NCI-H345 (cell line): ENCODE measurements at places on chromosomes 3 and 15.
A peak's percentile ranks its signal among the peaks of the same experiment; 100 is the strongest.

DNA sequence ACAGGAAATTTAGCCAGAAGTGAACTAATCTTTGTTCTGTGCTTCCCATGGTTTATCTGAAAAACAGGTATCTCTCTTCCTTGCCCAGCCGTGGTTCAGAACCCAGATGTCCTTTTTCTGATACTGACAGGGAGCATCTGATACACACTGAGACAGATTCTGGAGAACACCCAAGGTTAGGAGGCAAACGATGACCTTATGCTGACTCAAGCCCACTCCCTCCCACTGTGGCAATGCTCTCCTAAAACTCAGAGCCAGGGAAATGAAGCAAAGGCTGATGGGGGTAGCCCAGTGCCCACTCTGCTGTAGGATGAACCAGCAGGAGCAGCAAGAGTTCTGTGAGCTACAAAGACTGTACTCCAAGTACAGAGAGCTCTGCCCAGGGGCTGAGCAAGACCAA, 225.1 kb downstream of the NTRK3 start:
- DNase-seq = no peak

GRCh38 chr3:12046406-12046805, 42.2 kb downstream of the SYN2 start:
- peak; percentile 29 for DNase-seq

- peak; percentile 45 for DNase-seq
Observed at GRCh38 chr3:43102773-43103480, 3.0 kb downstream of the POMGNT2 start.

- DNase-seq = peak; percentile 95
Observed at GRCh38 chr3:193744048-193744821, 151.2 kb downstream of the OPA1 start.

GRCh38 chr15:35306361-35306981, 221.4 kb upstream of the NANOGP8 start:
- no peak for DNase-seq

DNA sequence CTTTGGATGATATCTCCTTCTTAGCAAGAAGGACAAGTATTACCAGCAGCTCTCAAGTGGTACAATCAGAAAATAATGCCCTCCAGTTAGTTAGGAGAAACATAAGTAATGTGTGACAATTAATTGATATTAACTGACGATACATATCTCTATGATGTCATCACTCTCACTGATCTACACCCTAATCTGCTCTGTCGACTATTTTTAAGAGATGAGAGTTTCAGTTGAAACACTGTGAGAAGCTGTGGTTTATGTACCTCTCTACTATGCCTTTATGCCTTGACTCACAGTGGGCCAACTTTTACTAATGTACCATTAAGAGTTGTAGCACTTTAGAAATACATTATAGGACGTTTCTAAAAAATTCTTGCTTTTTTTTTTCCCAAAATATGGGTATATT, 8.6 kb downstream of the CEP152 start:
- DNase-seq = no peak

DNA sequence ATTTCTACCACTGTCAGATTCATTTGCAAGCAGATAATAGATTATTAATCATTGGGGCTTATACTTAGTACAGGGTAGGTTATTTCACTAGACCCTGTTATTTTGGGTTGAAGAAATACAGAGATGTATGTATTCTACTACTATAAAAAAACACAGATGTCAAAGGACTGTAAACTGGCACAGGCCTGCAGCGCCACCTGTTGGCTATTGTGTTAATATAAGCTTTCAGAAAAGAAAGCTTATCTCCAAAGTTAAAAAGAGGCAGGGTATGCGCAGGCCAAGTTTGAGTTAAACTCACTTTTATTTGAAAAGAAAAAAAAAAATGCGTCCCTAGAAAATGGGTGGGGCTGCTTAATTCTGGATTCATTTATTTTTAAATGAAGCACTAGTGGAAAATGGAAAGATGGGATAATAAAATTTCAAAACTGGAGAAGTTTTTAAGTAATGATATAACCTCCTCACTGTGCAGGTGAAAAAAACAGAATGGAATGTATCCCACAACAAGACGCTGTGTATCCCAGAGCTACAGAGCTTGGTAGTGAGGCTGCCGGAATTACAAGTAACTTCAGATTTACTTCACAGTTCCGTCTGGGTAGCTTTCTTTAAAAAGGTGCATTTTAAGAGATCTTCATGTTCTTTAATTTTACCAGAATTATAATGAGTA, 407.2 kb upstream of the TGFBR2 start:
- DNase-seq = peak; percentile 59

GRCh38 chr3:71208211-71209095, 375.1 kb downstream of the FOXP1 start:
- DNase-seq = peak; percentile 84

DNA sequence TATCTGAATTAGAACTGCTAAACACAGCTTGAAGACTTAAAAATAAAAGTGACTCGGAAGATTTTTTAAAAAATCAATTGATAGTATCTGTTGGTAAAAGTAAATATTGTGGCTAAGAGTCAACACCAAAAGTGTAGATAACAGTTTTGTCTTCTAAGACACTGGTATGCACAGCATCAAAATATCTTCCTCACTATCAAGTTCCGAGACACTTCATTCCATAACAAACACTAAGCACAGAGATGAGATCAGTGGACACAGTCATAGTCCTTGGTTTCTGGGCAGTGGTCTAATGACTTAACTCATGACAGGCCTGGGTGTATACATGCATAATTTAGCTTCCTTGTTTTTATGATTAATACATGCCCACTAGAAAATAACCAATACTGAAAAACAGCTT, 63.2 kb downstream of the PXYLP1 start:
- DNase-seq = no peak

- no peak for DNase-seq
Observed at GRCh38 chr3:184651904-184652303, 60.0 kb downstream of the MAGEF1 start.

DNA sequence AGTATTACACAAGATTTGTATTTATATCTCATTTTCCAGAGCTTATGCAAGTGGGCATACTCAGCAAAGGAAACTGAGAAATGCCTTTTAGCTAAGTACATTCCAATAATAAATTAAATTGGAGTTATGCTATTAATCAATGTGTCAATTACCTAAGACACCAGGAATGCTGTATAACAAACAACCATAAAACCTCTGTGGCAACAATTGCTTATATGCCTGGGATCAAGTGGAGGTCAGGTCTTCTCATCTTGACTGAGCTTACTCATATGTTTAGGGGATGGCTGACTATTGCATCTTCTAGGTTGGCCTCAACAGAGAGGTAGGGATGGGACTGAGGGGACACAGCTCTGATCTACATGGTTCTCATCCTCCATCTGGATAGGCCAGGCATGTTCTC, 30.7 kb downstream of the CD200R1L start:
- no peak for DNase-seq

GRCh38 chr3:111737706-111738086, 121.4 kb upstream of the PHLDB2 start:
- DNase-seq = no peak

GRCh38 chr15:69666921-69667811, 214.5 kb downstream of the RPLP1 start:
- no peak for DNase-seq

DNA sequence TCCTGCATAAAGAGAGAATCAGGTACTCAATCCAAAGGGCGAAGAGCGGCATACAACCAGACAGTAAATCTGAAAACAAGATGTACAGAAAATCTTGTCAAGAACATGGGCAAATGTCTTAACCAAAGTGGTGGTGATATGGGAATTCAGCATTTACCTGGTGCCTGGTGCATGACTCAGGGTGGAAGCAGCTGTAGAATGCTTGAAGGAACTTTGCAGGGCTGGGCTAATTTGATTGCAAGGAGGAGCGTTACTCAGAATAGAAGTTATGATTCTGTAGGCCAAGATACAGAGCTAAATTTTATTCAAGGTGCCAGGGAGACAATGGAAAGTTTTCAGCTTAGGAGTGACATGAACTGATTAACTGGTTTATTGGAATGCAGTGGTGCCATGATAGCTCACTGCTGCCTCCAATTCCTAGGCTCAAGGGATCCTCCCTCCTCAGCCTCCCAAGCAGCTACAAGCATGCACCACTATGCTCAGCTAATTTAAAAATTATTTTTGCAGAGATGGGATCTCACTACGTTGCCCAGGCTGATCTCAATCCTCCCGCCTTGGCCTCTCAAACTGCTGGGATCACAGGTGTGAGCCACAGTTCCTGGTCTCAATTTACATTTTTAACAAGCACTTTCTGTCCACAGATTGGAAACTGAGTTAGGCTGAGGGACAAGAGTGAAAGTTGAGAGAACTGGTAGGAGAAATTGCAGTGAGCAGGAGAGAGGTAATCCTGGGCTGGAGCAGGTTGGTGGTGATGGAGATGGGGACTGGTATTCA, 91.5 kb upstream of the TBC1D5 start:
- DNase-seq = no peak

DNA sequence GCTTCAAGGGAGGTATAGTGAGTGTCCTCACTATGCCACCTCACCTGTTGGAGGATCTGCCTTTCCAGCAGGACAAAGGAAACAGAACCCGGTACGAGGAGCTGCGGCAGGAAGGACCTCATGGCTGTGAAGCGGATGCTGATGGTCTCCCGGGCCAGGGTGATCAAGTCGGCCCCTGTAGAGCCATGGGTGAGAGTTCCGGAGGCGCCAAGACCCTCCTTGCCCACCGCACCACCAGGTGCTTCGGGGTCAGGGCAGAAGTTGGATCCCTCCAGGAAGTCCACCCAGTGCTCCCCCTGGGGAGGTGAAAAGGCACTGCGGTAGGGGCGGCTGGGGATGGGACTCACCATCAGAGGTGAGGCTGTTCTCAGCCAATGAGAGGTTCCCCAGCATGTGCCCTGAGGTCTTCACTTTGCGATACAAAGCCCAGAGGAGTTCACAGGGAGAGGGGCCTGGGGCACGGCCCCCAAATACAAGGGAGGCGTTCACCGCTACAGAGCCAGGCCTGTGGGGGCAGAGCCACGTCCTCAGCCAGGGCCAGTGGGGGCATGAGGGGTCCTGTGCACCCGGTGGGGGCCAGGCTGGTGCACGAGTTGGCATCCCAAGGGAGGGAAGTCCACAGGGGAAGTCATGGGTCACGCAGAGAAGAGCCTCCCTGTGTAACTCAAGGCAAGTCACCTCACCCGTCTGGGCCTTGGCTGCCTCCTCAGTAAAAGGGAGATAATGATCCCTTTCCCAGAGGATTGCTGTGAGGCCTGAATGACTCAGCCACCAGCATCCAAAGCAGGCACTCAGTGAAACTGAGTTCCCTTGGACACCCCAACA, 27.7 kb downstream of the C15orf39 start:
- no peak for DNase-seq

- DNase-seq = no peak
Observed at GRCh38 chr15:51077221-51078153, 17.2 kb downstream of the TNFAIP8L3 start.

DNA sequence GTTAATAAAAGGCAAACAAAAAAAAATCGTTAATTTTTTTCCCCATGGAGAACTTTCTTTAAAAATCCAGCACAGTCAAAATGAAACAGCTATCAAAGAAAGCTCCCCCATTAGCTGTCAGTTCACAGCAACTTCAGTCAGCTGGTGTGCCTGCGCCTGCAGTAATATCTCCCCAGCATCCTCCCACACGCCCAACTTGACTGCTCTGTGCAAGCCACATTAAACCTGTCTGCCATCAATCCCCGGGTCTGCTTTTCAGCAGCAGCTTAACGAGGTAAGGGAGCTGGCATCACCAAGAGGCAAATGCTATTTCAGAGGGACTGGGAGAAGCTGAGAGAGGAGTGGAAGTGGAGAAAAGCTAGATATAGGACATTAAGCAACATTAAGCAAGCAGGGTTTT, 337.5 kb downstream of the GAP43 start:
- DNase-seq = no peak

GRCh38 chr3:122962149-122962548, 65.4 kb downstream of the SEMA5B start:
- no peak for DNase-seq

- DNase-seq = no peak
Observed at GRCh38 chr15:86634992-86635638, 555.4 kb downstream of the AGBL1 start.

GRCh38 chr15:32641517-32642059, at the start of gene SCG5:
TSS of gene SCG5 (plus strand) at chr15:32641710. CDS start at chr15:32643593, 1,883 bp downstream.
- peak; percentile 86 for DNase-seq

- DNase-seq = no peak
Observed at GRCh38 chr15:37789397-37789786, 145.0 kb upstream of the TMCO5A start.

DNA sequence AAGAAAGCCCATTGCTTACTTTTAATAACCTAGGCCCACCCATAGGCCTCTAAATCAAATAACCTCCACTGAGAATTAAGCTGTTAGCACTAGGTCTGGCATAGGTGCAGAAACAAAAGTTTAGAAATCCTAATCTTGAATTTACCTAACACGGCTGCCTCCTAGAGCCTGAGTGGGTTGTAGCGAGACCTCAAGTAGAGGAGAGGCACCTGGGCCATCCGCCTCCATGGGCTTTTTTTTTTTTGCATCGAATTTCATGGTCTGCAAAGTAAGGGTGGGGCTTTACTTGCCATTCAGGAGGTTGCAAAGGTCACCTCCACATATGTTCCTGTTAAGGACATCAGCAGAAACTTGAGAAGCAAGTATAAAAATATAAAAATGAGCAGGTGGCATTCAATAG, 6.6 kb upstream of the TPM1 start:
- DNase-seq = no peak

- no peak for DNase-seq
Observed at GRCh38 chr3:72323773-72324172, 524.5 kb downstream of the SHQ1 start.

DNA sequence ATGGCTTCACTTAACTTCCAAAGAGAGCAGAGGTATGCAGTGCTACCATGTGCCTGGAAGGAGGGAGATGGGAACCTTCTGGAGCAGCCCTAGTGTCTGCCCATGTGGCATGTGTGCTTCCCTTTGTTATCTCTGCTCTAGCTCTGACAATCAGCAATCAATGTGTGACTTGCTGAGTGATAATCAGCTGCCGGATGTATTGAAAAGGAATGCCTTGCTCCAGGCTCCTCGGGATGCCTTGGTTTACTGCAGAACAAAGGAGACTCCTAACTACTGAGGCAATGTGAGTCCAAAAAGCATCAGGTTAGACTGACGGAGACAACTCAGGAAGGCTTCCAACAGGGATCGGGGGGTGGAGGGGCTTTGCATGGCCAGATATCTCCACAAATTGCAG, 36.0 kb upstream of the CORO2B start:
- no peak for DNase-seq

DNA sequence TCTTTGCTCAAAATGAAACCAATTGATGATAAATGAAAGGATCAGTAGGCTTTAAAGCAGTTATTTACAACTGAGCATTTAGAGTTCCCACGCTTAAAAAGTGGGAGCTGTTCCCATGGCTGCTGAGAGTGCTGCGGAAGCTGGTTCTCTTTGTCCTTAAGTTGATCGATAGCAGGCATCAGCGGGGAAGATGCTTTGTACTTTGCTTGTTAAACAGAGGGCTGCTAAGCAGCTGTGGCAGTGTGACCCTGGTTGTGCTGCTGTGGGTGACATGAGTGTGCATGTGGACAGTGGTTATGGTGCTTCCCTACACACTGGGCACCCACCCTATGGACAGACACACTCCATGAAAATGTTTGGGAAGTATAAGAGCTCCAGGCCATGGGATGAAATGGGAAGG, 96.3 kb downstream of the PTPRG start:
- DNase-seq = peak; percentile 60
